ENCODE measurements at places on chromosomes 12 and 14.

DNA sequence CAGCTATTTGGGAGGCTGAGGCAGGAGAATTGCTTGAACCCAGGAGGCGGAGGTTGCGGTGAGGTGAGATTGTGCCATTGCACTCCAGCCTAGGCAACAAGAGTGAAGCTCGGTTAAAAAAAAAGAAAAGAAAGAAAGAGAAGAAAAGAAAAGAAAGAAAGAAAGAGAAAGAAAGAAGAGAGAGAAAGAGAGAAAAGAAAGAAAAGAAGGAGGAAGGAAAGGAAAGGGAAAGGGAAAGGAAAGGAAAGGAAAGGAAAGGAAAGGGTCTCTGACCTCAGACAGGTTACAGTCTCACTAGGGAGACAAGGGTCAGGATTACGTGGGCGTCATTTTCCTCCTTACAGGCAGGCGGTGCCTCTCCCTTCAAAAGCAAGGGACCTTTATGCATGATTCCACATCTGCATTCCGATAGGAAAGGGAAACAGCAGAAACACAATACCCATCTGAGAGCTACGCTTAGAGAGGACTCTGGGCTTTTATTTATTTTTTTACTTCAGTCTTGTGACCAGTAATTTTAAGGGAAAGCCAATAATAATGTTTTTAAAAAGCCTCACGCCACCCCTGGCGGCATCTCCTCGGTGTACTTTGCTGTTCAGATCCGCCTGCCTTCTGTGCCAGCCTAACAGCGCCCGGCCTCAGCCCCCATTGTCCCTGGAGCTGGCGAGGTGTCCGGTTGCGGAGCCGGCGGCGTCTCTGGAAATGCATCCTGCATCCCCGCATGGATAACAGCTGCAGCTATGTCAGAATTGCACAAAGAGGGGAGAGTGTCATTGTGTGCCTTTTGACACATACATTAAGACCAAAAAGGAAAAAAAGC, 945 bp upstream of the HIP1R start:
- peak; percentile 61 for DNase-seq

GRCh38 chr14:104245075-104245474, 106.7 kb downstream of the KIF26A start:
- DNase-seq, result no peak

- DNase-seq, result no peak
These were observed 151.6 kb downstream of the KICS2 start for GRCh38 chr12:64070454-64070853.

GRCh38 chr12:29907461-29907860, 123.7 kb upstream of the TMTC1 start:
- DNase-seq, result no peak

DNA sequence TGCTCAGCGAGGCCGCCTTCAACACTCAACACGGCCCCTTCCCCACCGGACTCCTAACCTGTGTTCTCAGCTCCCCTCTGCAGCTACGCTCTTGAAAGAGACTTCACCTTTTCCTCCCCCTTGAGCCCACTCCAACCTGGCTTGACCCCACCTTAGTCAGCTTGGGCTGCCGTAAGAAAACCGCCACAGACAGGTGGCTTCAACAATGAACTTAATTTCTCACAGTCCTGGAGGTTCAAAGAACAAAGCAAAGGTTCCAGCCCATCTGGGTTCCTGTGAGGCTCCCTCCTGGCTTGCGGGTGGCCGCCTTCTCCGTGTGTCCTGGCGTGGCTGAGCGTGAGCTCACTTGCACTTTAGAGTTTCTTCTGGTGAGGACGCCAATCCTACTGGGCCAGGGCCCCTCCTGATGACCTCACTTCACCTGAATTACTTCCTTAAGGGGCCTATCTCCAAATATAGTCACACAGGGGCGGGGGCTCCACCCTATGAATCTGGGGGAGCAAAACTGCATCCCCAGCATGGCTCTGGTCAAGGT, 138.8 kb downstream of the CALM1 start:
- no peak for DNase-seq

DNA sequence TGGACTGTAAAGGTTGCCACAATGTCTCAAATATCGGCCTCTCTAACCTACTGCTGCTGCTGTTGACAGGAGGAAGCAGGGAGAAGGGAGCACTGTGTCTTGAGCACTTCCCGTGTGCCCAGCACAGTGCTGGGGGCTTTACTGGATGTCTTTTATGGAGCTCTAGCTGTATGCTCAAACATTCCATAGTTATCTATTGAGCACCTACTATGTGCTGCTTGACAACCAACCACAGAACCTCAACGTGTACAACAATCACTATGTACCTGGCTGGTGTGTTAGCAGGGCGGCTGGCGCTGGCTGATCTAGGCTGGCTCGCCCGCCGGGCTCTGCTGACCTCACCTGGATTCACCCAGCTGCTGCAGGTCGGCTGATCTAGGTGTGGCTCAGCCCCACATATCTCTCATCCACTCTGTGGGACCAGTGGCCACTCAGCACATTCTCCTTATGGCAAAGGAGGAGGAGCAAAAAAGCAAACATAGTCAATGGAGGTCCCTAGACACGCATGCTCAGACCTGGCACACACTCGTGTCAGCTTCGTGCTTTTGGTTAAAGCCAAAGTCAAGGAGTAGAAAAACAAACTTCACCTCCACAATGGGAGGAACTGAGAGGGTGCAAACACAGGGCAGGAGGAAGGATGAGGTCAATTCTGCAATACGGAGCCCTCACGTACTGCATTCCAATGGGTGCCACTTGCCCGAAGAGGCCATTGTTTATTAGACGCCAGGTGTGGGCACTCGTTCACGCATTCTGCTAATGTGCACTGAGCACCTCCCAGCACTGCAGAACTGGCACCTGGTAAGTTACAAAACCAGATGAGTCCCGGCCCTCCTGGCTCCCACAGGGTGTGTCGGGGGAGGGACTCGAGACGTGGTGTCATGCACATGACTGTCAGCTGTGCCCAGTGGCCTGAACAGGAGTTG, 147.2 kb downstream of the SCARB1 start:
- DNase-seq, result no peak

DNA sequence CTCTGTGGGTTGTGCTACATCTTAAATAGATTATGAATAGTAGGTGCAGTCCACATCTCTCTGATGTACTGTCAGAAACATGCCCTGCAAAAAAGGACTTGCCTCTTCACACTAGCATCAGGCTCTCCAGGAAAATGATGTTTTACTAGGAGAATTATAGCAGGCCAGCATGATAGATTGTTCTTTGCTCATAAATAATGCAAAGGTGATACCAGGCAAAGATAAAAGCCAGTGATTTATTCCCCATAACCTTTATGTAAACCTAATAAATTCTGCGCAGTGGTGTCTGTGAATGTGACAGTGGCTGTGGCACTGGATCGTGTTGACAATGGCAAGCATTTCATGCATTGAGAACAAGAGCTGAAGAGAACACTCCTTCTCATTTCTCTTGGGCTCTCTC, 646.5 kb upstream of the SEL1L start:
- no peak for DNase-seq

Data from cerebellar cortex (tissue), 1 donor.